ENCODE measurements at places on chromosomes 11 and 22. TPM values are rescaled to one million over a fixed set of nuclear protein-coding genes. Genes with fewer than 3 reads are reported as not detected.

C11orf65 gene
- total RNA-seq: 3.1 TPM

MUC5B gene
- not detected for total RNA-seq

BBOX1 gene
- not detected for total RNA-seq

CDC45 gene
- total RNA-seq: 86.3 TPM

VWCE gene
- 6.6 TPM for total RNA-seq

BIK gene
- 2.0 TPM for total RNA-seq

INPP5J gene
- total RNA-seq: 0.12 TPM

FGF4 gene
- not detected for total RNA-seq

All from activated naive CD4-positive, alpha-beta T cell treated with anti-CD3 and anti-CD28 coated beads for 36 hours (primary cell).